SK-MEL-5 (cell line): ENCODE measurements at places on chromosomes 6 and 20. TPM values are rescaled to one million over a fixed set of nuclear protein-coding genes. Genes with fewer than 3 reads are reported as not detected.

APOBEC2 gene
- not detected in 2 replicates for total RNA-seq

LCA5 gene
- total RNA-seq: 0.83 and 1.4 TPM in 2 replicates

DNA sequence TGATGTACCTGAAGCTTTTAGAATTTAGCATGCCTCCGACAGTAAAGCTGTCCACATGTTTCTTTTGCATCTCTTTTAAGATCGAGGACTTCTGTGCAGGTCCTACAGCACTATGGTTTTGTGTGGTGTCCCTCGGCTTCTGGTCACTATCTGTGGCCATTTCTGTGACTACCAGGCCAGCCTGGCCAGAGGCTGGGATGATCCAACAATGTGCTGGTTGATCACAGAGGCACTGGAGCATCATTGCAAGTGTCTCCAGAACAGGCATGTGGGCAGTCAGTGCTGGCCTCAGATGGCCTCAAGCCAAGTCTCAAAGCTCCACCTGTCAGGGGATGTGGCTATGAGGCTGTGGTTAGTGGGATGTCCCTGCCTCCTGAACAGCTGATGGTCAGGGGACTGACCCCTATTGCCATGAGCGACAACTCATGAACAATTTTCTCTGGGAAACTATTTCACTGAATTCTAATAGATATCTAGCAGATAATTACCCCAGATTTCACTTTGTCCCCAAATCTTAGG lies 136.6 kb downstream of the SYNDIG1 start:
- DNase-seq: no peak

GRCh38 chr20:46085179-46085851 lies 4.4 kb downstream of the NCOA5 start:
- no peak for DNase-seq

- DNase-seq: peak; percentile 88
Observed at GRCh38 chr6:3748208-3749066, 3.1 kb downstream of the PXDC1 start.

GRCh38 chr6:93047033-93047432 lies 372.3 kb downstream of the EPHA7 start:
- DNase-seq: no peak
